ENCODE measurements at places on chromosomes 3 and 15.
A peak's percentile ranks its signal among the peaks of the same experiment; 100 is the strongest.

- no peak for DNase-seq
These were observed 3.1 kb upstream of the CACNA1D start for GRCh38 chr3:53491276-53491675.

DNA sequence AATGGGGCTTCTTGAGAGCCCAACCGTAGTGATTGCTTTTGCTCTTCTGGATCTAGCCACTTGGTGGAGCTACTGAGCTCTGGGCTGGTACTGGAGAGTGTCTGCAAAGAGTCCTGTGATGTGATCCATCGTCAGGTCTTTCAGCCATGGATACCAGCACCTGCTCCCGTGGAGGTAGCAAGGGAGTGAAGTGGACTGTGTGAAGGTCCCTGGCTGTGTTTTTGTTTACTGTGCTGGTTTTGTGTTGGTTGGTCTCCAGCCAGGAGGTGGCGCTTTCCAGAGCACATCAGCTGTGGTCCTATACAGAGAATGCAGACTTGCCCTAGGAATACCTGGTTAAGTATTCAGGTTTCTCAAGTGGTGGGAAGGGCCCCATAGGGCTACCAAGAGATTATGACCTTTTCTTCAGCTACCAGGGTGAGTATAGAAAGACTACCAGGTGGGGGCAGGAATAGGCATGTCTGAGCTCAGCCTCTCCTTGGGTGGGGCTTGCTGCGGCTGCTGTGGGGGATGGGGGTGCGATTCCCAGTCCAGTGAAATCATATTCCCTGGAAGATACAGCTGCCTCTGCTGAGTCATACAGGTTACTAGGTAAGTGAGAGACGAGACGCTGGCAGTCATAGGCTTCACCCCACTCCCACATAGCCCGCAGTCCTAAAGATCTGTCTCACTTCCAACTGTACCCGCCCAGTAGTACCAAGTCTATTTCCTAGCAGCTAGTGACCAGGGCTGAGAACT is 733.7 kb downstream of the ZNF385D start:
- DNase-seq = no peak

- DNase-seq = peak; percentile 64
These were observed 374.6 kb upstream of the CFAP20DC start for GRCh38 chr3:59424268-59425010.

DNA sequence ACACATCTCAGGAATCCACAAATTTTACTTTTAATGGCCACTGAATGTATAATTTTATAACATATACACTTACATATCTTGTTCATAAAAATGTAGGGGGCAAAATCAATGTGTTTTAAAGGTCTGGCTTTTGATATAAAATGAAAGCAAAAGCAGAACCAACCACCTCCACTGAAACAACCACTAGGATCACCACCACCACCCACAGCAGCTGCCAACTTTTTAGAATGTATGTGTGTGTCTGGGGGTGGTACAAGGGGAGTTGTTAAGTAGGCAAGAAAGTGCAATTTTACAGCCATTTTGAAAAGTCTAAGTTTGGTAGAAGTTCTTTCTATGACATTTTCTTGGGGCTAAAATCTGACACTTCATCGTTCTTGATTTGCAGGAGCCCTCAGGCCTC is 44.0 kb downstream of the OTOL1 start:
- no peak for DNase-seq

DNA sequence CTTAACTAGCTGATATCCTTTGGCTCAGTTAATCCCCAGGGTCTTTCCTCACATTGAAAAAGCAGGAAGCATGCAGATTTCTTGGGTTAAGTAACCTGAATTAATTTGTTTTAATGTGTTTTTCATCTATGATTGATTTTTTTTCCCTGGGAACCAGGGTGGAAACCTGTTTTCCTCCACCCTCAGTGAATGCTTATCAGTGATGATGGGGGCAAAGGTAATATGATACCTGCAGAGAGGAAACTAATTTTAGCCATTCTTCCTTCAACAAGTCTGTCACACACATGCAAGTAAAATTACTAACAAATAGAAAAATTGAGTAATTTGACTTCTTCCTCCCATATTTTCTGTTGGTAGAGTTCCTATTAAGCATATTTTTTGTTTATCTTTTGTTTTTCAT is 5.9 kb downstream of the CASR start:
- DNase-seq = no peak

GRCh38 chr15:69474846-69475455 is 22.3 kb downstream of the RPLP1 start:
- no peak for DNase-seq

GRCh38 chr15:76576523-76577279 is 240.1 kb downstream of the ISL2 start:
- no peak for DNase-seq

DNA sequence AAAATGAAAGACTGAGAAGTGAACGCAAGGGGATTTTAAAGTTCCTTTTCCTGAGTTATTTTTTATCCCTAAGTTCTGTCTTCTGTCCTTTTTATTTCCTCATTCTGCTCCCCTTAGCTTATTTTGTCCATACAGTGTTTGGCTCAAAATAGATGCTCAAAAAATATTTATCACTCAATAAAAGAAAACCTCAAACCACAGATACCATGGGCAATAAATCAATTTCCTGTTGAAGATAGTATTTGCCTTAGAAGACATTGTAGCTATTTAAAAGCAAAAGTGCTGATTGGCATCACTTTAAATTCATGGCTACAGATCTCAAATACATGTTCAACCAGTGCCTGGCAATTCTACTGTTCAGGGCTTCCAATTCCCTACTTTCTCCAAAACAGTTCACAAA is 316.5 kb upstream of the ADAMTS9 start:
- DNase-seq = no peak

Measured in central memory CD4-positive, alpha-beta T cell (primary cell).